ENCODE measurements at places on chromosomes 11 and 22.

- DNase-seq = peak; percentile 58
Measured at GRCh38 chr11:119337581-119338317, 2.9 kb downstream of the C1QTNF5 start.

GRCh38 chr11:96311120-96311568 lies 31.9 kb downstream of the MAML2 start:
- no peak for DNase-seq

DNA sequence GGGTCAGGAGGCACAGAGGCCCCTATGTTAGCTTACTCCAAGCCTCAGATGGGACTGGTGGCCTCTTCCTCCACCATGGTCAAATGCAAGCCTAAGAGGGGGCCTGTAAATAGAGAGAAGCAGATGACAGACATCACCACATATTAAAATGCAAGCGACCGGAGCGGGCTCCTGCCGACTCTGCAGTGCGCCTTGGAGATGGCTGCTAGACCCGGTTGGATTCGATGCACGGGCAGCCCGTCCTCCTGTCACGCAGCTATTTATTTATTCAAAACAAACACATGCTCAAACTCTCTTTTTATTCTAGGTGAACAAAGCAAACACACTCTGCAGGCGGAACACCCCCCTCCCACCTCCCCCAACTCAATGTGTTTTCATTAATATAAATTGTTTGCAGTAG lies 208.0 kb downstream of the DSCAML1 start:
- no peak for DNase-seq

DNA sequence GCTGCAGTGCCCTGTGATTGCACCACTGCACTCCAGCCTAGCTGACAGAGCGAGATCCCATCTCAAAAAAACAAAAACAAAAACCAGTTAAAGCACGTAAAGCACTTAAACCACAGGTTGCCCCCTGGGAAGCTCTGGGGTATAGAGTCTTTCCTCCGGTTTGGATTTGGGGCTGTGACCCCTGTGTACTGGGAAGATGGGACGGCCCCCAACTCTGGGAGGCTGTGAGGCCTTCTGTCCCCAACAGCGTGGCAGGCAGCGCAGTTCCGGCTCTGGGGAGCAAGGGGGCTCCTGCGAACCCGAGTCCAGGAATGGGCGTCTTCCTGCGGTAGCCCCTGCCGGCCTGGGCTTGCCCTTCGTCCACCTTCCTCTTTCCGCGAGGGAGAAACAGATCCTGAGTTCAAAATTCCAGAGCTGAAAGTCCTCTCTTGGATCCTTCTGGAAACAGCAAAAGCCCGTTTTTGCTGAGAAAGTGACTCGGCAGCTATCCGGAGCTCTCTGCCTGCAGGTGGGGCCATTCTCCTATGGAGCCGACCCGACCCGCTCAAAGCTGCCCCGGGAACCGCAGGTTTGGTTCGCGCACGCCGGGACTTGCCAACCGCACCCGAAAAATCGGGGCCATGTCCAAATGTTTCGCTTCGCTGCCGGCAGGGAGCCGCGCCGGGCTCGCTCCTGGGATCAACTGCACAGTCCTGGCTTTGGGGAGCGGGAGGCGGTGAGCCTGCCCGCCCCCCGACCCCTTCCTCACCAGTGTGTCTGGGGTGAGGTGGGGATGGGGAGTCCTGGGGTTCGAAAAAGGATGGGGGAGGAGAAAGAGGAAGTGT lies 36.3 kb upstream of the POLA2 start:
- peak; percentile 40 for DNase-seq

GRCh38 chr11:116836632-116836991 lies 810 bp downstream of the APOA1 start:
- DNase-seq = no peak

- no peak for DNase-seq
Measured at GRCh38 chr11:13183094-13183825, 94.3 kb upstream of the BMAL1 start.

DNA sequence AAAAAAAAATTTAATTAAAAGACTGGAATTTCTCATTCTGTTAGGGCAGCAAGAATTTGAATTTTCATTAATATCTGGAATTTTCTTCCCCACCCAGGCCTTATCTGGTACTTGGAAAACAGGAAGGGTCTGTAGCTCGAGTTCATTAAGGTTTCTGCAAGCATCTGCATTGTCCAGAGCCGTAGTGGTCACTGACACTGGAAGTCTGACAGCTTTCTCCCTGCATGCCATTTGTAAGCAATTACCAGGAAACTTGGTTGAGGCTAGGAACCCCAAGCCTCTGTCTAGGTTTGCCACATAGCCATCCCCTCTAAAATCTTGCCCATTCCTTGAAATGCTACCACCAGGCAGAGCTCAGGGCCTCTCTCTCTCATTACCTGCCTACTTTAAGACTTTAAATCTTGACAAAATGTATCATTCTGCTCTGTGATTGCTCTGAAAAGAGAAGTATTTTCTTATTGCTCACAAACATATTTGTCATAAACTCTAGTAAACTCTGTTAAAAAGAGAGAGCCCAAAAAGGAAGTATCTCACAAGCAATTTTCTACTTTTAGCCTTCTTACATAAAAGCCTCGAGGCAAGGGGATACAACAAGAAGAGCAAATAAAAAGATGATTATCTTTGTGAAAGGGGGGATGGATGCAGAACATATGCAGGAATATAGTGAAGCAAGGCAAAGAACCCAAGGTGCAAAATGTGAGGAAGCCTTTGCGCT lies 5.5 kb upstream of the PGM2L1 start:
- no peak for DNase-seq

DNA sequence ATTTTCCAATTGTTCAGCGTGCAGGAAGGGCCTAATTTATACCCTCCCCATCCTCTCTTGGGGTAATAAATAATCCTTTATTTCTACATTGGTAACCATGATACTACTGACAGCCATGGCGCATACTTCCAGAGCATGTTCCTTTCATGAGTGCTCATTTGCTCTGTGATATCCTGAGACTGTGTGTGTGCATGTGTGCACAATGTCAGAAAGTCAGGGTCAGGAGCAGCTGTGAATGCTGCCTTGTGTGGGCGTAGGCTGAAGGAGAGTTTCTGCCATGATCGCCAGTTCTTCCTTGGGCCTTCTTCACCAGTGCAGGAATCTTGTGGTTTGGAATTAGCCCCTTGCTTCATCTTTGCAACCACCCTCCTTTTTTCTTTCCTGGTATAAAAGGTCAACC lies 10.2 kb downstream of the TUBA8 start:
- DNase-seq = no peak

DNA sequence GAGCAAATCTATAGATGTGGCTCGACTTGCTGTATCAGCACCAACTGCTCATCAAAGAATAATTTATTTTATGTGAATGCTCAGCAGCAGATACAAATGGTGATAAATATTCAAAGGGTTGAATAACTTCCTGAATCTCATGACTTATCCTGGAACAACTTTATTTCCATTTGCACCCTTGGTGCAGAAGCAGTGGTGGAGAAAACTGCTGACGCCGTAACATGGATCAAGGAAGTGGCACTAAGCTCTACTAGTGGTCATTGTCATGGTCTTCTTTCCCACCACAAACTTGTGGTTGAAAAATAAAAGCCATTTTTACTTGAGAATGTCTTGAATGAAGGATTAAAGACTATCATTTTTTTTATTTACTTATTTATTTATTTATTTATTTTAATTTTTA lies 14.6 kb downstream of the MARK2 start:
- DNase-seq = no peak

DNA sequence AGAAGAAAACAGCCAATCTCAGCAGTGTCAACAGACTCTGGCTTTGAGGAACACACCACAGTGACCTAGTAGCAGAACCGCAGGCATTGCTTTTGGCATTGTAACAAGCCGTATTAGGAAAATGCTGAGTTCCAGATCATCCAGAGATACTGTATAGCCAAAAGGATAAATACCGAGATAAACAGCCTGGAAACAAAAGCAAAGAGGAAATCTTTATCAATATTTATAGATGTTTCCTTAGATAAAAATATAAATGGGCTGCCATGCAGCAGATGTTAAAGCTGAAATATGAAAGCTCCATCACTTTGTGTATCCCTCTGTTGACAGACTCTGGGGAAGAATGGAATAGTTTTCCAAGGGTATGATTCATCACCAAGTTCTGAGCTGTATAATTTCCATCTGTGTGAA lies 98.9 kb upstream of the TP53AIP1 start:
- DNase-seq = no peak

DNA sequence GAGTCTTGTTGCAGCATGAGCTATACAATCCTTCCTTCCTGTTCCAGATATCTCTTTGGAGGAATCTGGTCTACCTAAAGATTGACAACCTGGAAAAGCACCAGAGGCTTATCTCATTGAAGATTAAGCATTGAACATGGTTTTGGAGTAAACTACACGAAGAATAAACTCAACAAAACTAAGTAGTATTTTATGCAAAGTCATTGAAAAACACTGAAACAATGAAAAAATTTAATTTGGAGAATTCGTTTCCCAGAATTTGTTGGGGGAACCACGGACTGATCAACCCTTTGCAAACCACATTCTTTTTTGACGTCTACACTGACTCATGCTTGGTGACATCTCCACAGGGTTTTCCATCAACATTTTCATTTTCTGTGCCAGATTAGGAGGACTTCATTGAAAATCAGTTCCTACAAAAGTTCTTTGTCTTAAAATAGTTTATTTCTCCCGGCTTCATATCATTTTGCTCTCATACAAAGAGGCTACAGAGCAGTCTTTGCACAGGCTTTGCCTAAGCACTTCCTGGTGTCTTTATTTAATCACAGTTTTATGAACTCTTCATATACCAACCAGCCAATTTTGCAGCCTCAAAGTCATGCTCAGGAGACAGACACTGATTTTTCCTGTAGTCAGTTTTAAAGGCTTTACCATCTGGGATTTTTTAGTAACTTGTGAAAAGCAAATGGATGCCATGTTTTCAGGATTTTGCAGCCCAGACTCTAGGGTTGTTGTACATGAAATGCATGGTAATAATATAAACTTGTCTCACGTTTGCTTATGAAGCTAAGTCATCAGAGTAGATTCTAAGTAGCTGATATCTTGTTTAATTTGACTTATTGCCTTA lies 186.3 kb downstream of the C11orf91 start:
- DNase-seq = no peak

GRCh38 chr11:119094816-119095065 lies 6.9 kb downstream of the DPAGT1 start:
- peak; percentile 87 for DNase-seq
